ENCODE measurements at places on chromosomes 16 and 17.

GRCh38 chr17:2218426-2218825, 85.2 kb downstream of the SMG6 start:
- no peak for DNase-seq

DNA sequence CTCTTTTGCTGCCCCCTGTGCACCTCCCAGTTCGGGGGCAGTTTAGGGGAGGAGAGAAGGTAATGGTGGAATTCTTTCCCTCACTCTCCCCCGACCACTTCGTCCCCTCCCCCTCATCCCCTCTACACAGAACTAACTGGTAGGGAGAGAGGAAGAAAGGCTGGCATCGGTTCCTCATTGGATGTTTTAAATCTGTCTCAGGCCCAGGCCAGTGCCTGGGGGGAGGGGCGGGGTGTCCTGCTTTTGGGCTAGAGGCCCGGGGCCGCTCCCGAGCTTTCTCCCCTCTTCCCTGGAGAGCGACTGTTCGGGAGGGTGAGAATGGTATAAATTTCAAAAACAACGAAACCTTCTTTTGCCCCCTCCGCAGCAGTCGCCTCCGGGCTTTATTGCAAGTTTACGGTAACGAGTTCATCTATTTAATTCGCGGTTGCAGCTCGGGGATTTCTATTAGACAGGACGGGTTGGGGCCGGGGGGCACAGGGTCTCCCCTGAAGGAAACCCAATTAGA, at the start of gene PRAC2:
PRAC2 (plus strand) TSS at position 271 of the 508 bp plus-strand sequence. CDS start 1,226 bp downstream, outside the sequence.
- no peak for DNase-seq

DNA sequence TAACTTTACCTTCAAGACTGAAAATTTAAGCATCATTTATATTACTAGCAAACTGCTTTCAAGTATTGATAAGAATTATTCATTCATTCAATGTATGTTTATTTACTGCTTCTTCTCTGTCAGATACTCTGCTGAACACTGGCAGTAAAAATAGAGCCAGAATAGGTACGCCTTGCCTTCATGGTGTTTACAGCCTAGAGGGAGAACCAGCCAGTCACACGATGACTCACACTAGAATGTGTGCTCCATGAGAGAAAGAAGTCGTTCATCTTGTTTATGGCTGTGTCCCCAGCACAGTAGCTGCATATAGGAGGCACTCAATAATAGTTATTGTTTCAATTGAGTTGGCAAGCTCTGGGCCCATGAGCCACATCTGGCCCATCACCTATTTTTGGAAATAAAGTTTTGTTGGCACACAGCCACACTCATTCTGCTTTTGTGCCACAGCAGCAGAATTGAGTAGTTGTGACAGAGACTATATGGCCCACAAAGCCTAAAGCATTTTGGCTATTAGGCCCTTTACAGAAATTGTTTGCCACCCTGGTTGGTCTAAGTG, 84.2 kb downstream of the TMC6 start:
- DNase-seq: no peak

DNA sequence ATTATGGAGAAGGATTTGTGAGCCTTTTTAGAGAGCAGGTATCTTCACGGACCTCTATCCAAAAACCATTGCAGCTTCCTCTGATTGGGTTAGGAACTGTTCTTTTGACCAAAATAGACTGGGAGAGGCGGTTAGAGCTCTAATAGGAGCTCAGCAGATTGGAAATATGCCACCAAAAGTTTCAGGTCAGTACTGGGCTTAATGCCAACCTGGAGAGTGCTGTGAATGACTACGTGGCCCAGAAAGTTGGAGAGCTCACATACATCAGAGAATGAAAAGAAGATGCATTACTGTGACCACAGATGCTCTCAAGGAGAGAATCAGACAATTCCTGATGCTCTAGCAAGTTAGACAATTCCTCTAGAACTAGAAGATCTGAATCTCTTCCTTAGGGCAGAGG, 86.5 kb downstream of the ABCA8 start:
- DNase-seq: no peak

DNA sequence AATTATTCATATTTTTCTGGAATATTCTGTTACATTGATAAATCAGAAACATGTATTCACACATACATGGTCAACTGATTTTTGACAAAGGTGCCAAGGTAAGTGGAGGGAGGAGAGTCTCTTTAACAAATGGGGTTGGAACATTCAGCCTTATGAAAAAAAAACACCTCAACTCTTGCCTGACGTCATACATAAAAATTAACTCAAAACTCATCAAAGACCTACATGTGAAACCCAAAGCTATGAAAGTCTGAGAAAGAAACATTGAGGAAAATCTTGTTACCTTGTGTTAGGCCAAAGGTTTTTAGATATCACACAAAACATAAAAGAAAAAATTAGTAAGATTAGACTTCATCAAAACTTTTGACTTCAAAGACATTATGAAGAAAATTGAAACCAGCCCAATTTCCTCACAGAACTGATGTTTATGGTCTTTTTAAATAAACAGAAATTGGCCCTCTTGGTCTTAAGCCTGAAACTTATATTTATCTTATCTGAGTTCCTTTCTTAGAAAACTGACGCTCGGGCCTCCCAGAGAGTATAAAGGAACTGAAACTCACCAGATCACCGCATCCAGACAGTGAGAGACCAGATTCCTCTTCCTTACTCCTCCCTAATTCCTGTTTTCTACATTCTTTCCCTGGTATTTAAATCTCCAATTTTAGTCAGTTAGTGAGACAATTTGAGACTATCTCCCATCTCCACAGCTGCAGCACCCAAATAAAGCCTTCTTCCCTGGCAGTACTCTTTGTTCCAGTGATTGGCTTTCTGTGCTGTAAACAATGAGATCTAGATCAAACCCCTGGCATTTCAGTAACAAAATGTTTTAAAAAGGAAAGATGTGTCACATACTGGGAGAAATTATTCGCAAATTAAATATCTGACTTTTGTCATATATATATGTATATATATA, 4.0 kb downstream of the HYDIN start:
- DNase-seq: no peak

DNA sequence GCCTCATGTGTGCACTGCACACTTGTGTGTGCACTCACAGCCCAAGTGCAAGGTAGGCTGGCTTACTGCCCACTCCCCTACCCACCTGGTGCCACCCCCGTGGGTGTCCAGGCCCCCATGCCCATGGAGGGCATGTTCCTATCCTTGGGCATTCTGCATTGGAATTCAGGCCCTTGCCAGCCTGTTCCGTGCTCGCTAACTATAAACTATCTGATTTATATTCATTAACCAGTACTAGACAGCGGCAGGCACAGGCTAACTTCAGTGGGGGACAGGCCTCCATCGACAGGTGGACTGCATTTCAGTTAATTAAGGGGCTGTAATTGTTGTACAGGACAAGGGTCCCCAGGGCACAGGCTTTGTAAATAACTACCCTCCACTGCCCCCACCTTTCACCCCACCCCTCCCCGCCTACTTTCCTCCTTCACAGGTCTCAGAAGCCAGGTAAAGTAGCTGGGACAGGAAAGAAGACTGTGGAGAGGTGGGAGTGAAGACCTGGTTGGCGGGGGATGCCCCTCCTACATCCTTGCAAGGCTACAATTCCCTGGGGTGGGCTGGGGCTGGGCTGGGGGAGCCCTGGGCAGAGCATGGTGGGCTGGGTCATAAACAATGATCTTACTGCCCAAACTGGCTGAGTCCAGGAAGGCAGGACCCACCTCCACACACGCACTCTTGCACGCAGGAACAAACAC, 119.0 kb upstream of the LHX1 start:
- DNase-seq: no peak

DNA sequence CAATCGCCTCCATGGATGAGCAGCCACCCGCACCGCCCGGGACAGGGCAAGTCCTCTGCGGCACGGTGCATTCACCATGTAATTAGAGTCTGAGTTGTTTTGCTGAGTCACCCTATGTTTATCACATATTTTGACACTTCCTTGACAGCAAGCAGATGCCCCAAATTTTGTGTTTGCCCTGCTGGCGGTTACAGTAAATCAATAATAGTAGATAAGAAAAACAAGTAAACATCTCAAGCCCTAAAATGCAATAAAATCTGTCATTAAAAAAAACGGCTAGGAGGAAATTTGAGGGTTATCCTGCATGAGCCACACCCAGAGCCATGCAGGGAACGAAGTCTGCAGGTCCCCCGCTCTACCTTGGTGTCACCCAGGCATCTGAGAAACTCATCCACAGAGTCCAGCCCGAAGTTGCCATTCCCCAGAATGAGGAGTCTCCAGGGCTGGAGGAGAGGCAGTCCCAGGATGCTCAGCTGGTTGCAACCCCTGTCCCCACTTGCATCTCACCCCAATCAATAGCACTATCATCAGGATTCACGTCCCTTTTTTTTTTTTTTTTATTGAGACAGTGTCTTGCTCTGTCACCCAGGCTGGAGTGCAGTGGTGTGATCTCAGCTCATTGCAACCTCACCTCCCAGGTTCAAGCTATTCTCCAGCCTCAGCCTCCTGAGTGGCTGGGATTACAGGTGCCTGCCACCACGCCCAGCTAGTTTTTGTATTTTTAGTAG, 16.5 kb upstream of the ST6GALNAC1 start:
- peak; percentile 42 for DNase-seq

DNA sequence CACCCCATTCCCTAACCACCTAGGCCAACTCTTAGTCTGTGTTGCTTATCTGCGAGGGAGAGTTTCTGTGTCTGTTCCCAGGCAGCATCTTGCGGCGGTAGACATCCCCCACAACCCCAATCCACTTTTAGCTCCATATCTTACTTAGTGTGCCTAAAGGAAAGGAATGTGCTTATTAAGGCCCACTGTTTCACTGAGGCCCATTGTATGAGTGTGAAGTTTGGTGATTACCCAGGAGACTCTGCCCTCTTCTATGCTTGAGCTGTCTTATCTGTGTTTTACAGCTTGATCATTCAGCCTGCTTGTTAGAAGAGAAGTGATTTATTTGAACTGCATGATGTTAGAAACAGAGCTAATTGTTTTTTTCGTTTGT, 10.3 kb upstream of the MLYCD start:
- DNase-seq: no peak

GRCh38 chr16:65697065-65697464, 575.2 kb upstream of the CDH11 start:
- DNase-seq: no peak

DNA sequence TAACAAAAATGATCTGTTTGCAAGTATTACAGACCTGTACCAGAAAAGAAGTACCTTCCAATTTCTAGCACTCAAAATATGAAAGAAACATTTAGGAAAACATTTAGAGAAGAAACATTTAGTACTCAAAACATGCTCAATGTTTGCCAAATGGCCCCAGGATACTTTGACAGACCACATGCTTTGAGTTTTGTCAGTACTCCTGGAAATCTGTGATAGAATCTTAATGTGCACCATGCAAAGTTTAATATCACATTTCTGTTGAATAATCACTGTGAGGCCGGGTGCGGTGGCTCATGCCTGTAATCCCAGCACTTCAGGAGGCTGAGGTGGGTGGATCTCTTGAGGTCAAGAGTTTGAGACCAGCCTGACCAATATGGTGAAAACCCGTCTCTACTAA, 8.5 kb upstream of the ZC3H7A start:
- DNase-seq: no peak

- DNase-seq: no peak
Observed at GRCh38 chr17:28648698-28649097, 3.7 kb upstream of the BLTP2 start.

DNA sequence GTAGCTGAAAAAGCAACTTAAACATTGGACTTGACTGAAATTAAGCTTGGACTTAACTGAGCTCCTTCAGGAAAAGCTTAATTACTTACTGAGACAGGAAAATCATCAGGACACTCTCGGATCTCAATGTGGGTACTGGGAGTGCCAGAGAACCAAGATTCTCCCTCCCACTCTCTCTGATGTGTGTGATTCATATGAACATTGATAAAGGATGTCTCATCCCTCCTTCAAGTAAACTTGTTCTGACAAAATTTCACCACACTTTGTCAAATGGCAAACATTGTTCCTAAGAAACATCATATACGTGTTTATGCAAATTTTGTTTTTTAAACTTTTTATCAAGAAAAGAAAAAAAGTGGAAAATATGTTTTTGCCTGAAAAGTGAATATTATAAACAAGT, 4.1 kb upstream of the SLFN5 start:
- DNase-seq: peak; percentile 25

- DNase-seq: no peak
Observed at GRCh38 chr16:64440421-64440831, 681.4 kb downstream of the CDH11 start.

DNA sequence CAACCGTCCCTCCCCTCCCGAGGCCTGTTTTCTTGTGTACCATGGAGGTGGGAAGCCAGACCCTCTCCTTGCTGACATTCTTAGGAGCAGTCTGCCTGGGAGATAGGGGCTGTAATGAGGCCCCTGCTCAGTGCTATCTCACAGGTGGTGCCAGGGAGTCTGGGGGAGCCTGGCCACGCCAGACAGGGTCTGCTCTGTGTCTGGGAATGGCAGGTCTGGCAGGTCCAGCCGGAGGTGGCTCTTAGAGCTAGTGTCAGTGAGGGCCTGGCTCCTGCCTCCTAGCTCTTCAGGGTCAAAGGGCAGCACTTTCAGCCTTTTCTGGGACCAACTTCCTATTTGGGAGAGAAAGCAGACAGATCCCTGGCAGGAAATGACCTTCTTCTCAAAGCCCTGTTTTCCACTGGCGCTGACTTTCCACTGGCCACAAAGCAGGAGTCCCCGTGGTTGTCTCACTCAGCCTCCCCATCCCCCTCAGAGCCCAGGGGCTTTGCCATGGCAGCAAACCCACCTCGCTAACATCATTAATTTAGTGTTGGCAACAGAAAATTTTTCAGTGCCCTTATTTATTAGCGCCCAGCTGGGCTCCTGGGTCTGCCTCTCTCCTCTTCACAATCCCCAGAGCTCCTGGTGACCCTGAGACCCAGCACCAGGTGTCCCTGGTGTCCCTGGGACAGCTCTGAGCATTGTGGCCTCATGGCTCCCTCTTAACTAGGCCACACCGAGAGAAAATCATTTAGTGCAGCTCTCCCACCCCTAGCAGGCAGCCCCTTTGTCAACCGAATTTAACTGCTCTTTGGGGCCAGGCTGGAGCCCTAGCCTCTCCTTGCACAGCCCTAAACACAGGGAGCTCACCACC, 24.0 kb upstream of the DOK4 start:
- no peak for DNase-seq

DNA sequence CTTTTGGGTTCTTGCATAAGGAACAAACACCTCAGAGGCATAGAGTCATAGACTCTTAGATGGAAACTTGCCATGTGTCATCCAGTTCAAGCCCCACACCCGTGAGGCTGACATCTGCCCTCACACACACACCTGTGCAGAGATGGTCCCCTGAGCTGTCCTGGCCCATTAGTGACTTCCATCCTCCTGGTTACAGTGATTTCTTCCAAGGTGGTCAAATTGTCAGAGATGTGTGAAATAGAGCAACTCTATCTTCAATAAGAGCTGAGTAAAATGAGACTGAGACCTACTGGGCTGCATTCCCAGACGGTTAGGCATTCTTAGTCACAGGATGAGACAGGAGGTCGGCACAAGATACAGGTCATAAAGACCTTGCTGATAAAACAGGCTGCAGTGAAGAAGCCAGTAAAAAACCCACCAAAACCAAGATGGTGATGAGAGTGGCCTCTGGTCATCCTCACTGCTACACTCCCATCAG, 342.2 kb upstream of the TNRC6C start:
- DNase-seq: no peak
